Effector memory CD8-positive, alpha-beta T cell (primary cell): ENCODE measurements at places on chromosomes 2 and 18.

DNA sequence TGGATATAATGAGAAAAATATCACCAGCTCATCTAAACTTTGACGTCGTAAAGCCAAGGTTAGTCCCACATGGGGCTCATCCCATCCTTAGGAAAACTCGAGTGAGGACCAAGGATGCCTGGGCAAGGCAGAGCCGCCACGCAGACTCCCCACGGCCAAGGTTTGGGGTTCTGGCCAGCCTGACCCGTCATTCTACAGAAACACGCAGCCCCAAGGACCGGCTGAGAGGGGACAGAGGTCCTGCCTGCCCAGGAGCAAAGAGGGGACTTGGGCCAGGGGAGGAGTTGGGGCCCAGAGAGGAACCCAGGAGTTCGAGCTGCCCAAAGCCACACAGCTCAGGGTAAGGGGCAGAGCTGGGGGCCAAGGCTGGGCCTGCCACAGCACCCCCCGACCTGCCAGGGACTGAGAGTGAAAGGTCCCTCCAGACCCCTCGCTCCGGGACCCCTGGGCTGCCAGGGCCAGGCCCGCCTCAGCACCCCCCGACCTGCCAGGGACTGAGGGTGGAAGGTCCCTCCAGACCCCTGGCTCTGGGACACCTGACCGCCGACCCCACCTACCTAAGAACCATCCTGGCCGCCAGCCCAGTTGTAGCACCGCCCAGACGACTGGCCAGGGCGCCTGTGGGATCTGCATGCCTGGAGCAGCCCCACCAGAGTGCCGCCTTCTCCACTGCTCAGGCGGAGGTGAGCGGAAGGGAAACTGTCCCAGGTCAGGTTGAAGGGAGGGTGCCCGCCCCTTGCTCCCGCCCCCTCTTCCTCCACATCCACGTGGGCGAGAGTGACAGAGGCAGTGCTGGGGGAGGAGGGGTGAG is at the start of gene PDCD1:
Gene PDCD1, minus strand, starts transcription at position 689 of the 811 bp plus-strand sequence. Its CDS starts 56 bp downstream, at position 633.
- DNase-seq, result no peak
- H3K27me3 ChIP-seq, result no peaks in the 10 kb centered on the region
- H3K4me3 ChIP-seq, result peak within 1 kb of the TSS; percentile 73
- H3K36me3 ChIP-seq, result peaks cover 33% of the 10 kb centered on the region

DNA sequence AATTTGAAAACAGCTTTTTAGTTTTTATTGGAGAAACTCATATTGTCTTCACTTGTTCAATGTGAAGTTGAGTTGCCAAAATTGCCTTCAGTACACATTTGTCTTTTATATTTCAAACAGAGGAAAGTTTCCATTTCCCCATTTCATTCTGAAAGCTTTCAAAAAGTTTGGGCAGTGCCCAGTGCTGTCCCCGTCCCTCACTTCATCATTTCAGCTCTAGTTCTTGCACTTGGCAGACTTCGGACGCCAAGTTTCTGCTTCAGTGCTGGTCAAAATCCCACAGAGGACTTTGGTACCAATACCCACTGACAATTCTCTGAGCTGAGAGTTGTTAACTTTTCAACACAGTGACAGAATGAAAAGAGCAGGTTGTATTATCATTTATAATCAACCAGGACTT is 43.4 kb upstream of the AQP4 start:
- no peaks in the 10 kb centered on the region for H3K36me3 ChIP-seq
- H3K27me3 ChIP-seq, result no peaks in the 10 kb centered on the region
- H3K4me1 ChIP-seq, result no peaks in the 10 kb centered on the region
- H3K4me3 ChIP-seq, result no peak overlapping the region

GRCh38 chr2:14292964-14293363 is 339.6 kb upstream of the LRATD1 start:
- no peak overlapping the region for H3K27ac ChIP-seq
- H3K36me3 ChIP-seq, result no peaks in the 10 kb centered on the region
- DNase-seq, result no peak

- no peak overlapping the region for H3K4me3 ChIP-seq
- no peaks in the 10 kb centered on the region for H3K36me3 ChIP-seq
- H3K27ac ChIP-seq, result no peak overlapping the region
- no peaks in the 10 kb centered on the region for H3K4me1 ChIP-seq
- peaks cover 85% of the 10 kb centered on the region for H3K27me3 ChIP-seq
- DNase-seq, result no peak
Measured at GRCh38 chr2:229679393-229680125, 34.8 kb downstream of the DNER start.

- H3K27me3 ChIP-seq, result peaks cover 43% of the 10 kb centered on the region
- H3K36me3 ChIP-seq, result peaks cover 3% of the 10 kb centered on the region
- DNase-seq, result no peak
- no peak overlapping the region for H3K4me3 ChIP-seq
- no peak overlapping the region for H3K27ac ChIP-seq
- H3K4me1 ChIP-seq, result no peaks in the 10 kb centered on the region
Measured at GRCh38 chr2:170885130-170885791, 43.8 kb upstream of the GORASP2 start.

DNA sequence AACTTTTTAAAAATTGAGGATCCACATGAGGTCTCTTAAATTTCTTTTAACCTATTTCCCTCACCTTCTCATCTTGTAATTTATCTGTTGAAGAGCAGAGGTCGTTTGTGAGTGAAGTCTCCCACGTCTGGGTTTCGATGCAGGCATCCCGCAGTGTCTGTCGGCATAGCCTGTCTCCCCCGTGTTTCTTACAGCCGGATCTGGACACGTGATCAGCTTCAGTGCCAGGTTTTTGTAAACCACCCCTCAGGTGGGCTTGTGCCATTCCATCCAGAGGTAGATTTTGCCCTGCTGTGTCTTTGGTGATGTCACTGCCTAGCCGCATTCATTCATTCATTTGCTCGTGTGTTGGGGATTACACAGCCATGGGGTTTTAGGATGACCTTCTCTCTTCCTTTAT is 16.2 kb downstream of the AQP12A start:
- H3K27me3 ChIP-seq, result peaks cover 65% of the 10 kb centered on the region
- peaks cover 2% of the 10 kb centered on the region for H3K36me3 ChIP-seq
- H3K27ac ChIP-seq, result no peak overlapping the region
- no peak for DNase-seq
